Liver (tissue), 10 donors: ENCODE measurements at places on chromosomes 16 and 17. TPM values are rescaled to one million over a fixed set of nuclear protein-coding genes. Genes with fewer than 3 reads are reported as not detected.

GRCh38 chr16:88375996-88376834 lies 6.5 kb upstream of the ZNF469 start:
- DNase-seq, result no peak

GRCh38 chr16:48537909-48538745 lies 71.9 kb downstream of the N4BP1 start:
- DNase-seq, result no peak

The NGFR gene
- polyA plus RNA-seq, result 10.3 TPM

- no peak for DNase-seq
These were observed 570 bp downstream of the NR1D1 start for GRCh38 chr17:40099619-40100418.

The EPX gene
- polyA plus RNA-seq, result 0.09 TPM

- no peak for DNase-seq
These were observed 17.2 kb upstream of the NUDT16L1 start for GRCh38 chr16:4675864-4676786.

The PIMREG gene
- 0.75 TPM for polyA plus RNA-seq

The CCL16 gene
- polyA plus RNA-seq, result 21.7 TPM

DNA sequence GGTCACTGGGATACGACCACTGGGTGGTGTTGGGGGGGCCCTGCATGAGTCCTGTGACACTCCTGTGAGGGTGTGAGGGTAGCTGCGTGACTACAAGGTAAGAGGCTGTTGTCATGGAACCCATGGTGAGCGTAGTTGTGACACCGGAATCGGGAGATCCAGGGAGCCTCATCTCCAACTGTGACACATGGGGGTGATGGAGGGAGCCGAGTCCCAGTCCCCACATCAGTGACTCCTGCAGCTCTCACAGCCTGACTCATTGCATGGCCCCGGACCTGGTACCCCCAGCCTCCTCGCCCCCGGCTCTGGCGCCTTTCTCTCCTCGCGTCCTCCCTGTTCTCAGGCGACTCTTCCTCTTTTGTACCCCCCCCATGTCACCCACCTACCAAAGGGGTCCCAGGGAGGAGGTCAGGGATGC lies 14.2 kb downstream of the CDH16 start:
- DNase-seq, result no peak

GRCh38 chr16:66551788-66552285 lies 539 bp upstream of the CKLF start:
- DNase-seq, result no peak

The ICAM2 gene
- 9.6 TPM for polyA plus RNA-seq

- DNase-seq, result no peak
These were observed 36.2 kb upstream of the RCVRN start for GRCh38 chr17:9941305-9941704.

DNA sequence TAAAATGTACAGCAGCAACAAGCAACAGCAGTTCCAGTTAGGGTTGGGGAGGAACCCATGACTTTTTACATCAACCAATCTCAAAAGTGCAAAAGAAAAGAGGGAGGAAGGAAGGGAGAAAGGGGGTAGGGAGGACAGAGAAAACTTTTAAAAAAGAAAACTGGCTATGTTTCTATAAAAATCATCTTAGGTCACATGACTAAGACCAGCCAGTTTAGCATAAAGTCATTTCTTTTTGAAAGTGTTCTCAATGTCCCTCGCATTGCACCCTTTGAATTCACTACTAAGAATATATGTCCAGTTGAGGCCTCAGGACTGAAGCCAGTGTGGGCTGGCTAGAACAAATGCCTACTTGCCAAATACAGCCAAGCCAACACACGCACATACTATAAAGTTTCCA lies 28.9 kb downstream of the DCUN1D3 start:
- no peak for DNase-seq

The AIPL1 gene
- not detected for polyA plus RNA-seq

DNA sequence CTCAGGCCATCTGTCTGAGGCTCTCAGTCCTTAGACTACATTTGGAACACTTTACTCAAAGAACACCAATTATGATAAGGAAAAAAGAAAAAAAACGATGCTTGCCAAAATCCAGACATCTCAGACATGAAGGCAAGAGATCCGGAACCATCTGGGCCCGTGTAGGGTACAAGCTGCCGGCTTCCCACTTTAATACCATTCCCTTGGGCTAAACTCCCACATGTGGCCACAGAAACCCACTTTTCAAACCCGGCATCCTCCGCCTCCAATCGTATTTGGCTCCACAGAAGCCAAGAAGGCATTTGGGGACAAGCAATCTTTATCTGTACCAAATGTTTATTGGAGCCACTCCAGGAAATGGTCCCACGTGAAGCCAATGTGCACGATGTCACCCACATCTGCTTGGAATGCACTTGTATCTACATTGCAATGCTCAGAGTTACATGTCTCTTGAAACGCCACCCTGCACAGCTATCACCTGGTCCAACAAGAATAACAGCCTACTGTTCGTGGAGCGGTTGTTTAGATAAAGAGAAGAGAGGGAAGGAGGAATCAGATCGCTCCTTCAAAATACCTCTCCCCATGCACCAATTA lies 33.5 kb downstream of the XYLT1 start:
- DNase-seq, result no peak

DNA sequence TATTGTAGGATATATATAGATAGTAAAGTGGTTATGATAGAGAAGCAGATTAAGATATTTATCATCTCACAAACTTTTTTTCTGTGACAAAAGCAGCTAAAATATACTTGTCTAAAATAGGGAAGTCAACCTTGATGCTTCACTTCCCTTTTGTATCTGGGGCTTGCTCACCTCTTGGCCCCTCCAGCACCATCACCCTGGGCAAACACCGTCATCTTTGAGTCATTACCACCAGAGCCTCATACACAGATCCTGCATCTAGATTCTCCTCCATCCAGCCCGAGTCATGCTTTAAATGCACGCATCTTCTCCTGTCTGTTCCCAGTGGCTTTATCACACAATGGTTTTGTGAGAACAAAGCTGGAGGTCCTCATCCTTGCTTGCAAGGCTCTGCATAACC lies 1062.7 kb upstream of the EEF2KMT start:
- DNase-seq, result no peak
